ENCODE measurements at places on chromosomes 4 and X.

DNA sequence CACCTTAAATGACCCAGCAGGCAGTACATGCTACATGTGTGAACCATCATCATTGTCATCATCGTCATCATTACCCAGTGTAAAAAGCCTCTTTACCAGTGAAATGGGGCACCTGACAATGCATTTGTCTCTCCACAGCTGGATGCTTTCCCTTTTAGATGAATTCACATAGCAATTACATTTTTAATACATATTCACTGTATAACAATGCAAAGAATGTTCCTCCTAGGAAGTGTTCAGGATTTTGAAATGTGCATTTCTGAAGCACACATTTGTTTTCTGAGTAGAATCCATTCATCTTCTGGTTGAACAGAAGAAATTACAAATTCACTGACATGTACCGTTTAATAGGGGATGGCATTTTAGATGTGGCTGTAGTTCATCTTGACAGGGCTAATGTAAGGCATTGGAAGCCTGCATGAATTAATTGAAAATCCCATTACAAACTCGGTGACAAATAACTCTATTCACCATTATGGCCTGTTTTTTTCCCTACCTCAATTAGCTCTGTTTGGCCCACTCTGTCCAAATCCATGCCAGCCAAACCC is 111.1 kb downstream of the SH3RF1 start:
- peak; percentile 43 for DNase-seq

DNA sequence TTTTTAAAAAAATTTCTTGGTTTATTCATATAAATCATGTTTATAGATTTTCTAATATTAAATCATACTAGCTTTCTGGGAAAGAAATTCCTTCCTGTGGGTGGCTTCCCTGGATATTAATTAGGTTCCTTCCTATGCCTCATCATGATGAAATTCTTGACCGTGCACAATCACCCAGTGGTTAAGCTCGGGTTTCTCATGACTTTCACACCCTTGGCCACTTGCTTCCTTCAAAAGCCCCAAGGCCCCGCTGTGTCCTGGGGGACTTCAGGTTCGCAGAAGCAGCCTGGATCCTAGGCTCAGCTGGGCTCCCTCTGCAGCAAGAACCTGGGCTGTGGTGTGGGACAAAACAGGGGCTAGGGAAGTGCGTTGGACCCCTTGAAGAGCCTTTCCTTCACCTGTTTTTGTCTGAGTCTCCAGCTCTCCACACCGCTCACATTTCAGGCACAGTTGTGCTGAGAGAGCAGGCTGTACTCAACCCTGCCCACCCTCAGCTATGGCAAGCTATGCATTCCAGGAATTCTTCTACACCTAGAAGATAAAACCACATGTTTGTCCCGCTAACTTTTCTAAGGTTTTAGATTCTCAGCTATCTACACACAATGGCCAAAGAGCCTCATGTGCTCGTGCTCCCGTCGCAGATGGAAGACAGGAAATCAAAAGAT is 48.9 kb upstream of the TMSB15B start:
- DNase-seq, result no peak

- DNase-seq, result no peak
Observed at GRCh38 chrX:63934791-63935190, 149.8 kb upstream of the ARHGEF9 start.

DNA sequence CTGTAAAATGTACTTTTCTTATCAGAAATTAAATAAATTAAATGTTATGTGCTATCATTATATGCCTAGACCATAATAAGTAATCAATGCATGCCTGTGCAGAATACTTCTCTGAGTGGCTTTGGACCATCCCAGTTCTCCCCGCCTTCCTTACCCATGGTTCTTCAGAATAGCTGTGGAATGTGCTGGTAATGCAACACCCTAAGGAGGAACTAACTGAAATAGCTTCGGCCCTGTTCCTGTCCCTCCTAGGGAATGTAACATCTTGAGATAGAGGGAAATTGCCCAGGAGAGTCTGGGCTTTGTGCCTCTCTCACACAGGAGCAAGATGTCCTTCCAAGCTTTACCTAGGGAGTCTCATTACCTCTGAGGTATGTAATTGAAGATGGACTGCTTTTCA is 693.6 kb upstream of the HS3ST1 start:
- DNase-seq, result no peak

- no peak for DNase-seq
Observed at GRCh38 chrX:72644946-72645345, 69.2 kb downstream of the PHKA1 start.

DNA sequence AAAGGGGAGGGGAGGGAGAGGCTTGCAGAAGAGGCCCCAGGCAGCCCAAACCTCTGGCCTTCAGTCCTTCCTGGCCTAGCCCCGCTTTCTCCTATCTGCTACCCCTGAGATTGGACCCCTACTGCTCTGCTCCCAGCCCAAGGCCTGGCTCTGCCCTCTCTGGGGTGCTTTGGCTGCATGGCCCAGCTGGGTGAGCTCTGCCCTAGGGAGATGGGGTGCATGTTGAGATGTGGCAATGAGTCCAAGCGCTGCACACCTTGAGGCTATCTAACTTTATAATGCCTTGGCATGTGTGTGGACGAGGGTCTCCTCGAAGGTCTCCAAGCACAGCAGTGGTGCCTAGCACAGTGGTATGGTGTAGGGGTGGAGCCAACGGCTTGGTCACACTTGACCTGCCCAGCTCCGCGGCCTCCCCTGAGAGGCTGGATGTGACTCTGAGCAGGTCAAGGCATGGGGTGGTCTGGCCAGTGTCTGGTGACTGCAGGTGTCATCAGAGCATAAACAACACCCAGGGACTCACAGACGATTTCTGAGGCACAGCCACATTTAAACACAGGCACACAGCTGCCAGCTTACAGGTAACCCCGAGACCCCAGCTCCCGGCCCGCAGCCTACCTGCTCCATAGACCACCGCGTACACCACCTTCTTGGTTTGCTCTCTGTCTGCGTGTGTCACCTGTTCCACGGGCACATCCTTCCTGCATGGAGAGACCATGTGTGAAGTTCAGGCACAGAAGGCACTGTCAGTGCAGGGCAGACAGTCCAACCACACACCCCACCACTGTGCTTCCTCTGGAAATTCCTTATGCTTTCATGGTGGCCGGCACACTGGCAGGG is 36.3 kb downstream of the NAT8L start:
- DNase-seq, result no peak

DNA sequence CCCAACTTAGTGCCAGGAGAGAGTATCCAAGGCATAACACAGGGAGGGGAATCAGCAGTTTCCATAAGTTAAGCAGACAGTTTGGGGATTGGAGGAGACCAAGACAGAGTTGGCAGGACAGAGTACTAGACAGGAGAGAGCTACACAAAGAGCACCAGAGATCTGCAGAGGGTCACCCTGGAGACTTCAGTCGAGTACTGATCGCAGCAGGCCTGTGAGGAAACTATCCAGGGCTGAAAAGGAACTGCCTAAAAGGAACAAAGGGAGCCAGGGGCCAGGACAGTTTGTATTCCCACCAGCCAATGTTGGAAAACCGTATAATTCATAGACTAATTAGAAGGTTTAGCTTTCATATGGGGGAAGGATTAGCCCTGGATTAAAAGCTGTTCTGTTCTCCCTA is 80.6 kb upstream of the ENPP6 start:
- DNase-seq, result no peak

DNA sequence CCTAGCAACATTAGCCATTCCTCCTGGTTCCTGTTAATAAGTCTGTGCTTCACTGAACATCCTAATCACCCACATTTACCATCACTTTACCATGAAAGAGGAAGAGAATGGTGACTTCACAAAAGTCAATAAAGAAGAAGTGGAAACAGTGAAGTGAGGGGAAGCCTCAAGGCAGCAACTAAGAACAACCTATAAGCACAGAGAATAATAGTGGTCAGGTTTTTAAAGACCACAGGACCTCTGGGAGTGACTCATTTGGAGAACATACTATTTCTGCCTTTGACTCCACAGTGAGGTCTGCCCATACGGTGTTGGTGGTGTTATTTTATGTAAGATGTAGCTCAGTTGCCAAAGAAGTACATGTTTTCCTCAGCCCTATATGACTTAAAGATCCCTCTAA is 86.0 kb upstream of the TET2 start:
- peak; percentile 37 for DNase-seq

GRCh38 chr4:26729027-26729426 is 131.6 kb upstream of the STIM2 start:
- DNase-seq, result no peak

GRCh38 chrX:23575281-23575680 is 92.0 kb upstream of the PRDX4 start:
- no peak for DNase-seq

- peak; percentile 80 for DNase-seq
Observed at GRCh38 chrX:134671294-134671693, 13.0 kb upstream of the PLAC1 start.

Measured in kidney capillary endothelial cell (primary cell).